ENCODE measurements at places on chromosomes 12 and 14.

DNA sequence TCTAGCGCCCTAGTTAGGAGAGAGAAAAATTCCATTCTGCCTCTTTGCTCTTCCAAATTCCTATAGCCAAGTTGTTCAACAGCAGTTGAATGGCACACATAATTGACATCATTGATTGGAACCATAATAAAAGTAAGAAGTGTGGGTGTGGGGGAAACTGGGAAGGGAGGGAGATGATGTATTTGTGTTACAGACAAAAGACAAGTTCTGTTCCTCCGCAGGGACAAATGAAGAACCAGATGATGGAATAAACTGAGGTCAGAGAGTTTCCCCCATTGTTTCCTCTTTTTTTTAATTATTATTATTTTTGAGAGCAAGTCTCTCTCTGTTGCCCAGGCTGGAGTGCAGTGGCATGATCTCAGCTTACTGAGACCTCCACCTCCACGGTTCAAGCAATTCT lies 34.9 kb downstream of the GDF11 start:
- no peak for DNase-seq

GRCh38 chr14:65115615-65116014 lies 13.3 kb upstream of the MAX start:
- no peak for DNase-seq

DNA sequence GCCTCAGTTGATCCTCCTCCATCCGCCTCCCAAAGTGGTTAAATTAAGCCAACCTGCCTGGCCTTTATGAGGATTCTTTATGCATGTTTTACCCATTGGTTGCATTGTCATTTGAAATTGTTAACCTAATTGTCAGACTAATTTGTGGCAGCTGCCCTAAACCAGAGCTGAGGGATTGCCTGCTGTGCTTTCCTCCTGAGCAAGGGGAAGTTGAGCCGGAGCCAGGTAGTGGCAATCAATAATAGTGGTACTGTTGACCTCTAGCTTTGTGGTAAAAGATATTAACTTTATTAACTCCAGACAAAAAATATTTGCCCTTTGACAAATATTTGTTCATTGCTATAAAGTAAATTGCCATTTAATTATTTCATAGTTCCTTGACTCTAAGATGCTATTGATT lies 5.6 kb upstream of the HEBP1 start:
- DNase-seq: no peak

GRCh38 chr14:74577247-74577947 lies 34.6 kb downstream of the LTBP2 start:
- no peak for DNase-seq

GRCh38 chr12:3073438-3074250 lies 3.5 kb upstream of the TSPAN9 start:
- DNase-seq: peak; percentile 73

- DNase-seq: no peak
These were observed 234.3 kb upstream of the PLEKHG7 start for GRCh38 chr12:92468358-92469020.

- DNase-seq: peak; percentile 1
These were observed 320.2 kb downstream of the GRIN2B start for GRCh38 chr12:13661005-13661887.

DNA sequence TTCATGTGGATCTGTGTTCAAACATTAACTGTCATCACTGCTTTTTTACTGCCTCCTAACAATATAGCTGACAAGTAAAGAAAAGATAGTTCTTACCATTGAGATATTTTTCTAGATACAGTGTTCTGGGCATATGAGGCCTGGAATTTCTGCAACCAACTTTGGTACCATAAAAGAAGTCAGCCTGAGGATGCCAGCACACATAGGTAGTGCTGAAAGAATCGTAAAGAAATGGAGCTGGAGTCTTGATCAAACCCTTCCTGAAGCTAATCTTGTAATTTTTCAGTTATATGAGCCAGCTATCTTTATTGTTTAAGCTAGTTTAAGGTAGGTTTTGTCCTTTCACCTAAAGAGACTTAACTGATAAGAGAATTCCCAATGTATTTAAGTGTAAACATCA lies 11.3 kb downstream of the ERG28 start:
- no peak for DNase-seq

DNA sequence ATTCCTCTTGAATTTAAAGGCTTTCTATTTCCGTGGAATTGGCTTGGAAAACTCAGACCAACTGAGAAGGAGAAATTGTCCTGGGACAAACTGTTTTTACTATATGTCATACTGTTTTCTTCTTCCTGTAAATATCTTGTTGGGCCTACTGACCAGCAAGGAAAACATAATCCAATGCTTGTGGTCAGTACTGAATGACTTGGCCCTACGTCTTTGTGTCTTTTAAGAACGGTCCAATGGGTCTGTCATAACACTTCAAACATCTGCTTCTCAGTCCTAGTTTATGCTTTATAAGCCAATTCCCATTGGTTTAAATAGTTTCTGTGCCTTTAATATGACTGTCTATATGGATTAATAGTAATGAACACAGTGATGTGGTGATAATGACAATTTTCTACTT lies 248.5 kb upstream of the DDHD1 start:
- DNase-seq: no peak

DNA sequence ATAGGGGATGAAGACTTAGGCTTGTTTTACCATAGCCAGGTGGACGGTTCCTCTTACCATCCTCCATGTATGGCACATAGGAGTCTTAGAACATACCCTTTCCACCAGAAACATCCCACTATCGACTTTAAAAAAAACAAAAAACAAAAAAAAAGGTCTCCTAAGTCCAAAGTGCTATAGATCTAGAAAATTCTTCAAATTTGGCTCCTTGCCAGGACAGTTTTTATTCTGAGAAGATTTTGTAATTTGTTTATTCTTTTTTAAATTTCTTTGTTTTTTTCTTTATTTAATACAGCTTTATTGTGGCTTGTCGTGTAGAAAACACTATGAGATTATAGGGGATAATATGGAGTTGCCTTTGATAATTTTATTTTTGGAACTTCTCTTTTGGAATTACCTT lies 197.7 kb downstream of the NUBPL start:
- no peak for DNase-seq

DNA sequence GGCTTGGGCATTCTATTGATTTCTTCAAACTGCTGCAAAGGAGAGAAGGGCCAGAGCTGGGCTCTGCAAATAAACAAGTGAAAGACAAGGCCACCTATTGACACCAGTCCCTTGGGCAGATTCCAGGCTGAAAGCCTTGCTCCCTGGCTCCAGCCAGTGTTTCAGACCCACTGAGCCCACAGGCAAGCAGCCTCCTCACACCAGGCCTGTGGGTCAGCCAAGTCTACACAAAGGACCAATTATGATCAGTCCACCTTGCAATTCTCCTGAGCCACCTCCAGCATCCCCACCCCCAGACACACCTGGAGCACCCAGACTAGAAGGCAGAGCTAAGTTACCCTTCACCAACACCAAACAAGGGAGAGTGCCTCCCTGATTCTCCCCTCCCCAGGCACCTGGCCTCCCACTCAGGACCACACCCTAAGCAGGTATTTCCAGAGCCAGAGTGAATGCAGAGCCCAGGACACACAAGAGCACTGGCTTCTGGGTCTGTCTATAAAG lies 13.8 kb downstream of the ACTN1 start:
- no peak for DNase-seq

GRCh38 chr12:107484230-107484629 lies 201.4 kb upstream of the PWP1 start:
- DNase-seq: no peak

DNA sequence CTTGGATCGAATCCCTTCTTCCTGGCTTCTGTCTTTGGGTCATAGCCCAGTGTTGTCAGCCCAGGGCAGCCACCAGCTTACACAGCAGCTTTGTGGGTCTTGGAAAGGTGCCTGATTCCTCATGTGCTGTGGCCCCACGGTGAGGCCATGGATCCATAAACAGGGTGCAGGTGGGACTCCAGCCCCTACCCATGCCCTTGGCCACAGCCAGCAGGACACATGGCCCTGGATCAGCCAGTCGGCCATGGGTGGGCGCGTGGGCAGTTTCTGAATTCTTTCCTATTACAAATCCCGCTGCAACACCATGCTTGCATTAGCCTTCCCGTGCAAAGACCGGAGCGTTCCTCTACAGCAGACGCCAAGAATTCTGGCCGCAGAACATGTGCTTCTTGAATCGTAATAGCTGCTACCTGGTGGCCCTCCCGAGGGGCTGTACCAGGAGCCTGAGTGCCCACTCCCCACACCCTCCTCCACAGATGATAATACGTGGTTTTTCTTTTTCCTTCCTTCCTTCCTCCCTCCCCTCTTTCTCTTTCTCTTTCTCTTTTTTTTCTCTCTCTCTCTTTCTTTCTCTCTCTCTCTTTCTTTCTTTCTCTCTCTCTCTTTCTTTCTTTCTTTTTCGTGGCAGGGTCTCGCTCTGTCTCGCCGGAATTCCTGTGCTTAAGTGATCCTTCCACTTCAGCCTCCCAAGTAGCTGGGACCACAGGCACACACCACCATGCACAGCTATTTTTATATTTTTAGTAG lies 2.9 kb upstream of the MMP17 start:
- no peak for DNase-seq

DNA sequence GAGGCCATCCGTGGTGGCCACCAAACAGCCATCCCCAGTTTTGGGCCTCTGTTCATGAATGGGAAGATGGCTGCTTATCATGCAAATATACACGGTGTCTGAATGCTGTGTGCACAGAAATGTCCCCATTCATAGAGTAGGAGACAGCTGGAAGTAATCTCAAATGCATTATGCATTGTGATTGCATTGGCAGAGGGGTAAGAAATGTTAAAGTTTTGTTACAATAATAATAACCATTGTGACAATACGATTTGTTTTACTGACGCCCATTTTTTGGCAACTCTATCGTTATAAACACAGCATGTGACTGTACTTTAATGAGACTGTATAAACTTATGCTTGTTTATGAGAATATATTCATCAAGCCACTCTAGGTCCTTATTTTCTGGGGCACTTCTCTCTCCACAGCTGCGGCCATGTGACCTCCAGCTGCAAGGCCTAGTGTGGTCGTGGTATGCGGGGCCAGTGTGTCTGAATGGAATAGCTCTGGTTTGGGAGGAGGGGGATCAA lies 474.3 kb downstream of the VRK1 start:
- DNase-seq: no peak

- no peak for DNase-seq
These were observed 25.9 kb downstream of the PPP4R3A start for GRCh38 chr14:91484186-91484585.

DNA sequence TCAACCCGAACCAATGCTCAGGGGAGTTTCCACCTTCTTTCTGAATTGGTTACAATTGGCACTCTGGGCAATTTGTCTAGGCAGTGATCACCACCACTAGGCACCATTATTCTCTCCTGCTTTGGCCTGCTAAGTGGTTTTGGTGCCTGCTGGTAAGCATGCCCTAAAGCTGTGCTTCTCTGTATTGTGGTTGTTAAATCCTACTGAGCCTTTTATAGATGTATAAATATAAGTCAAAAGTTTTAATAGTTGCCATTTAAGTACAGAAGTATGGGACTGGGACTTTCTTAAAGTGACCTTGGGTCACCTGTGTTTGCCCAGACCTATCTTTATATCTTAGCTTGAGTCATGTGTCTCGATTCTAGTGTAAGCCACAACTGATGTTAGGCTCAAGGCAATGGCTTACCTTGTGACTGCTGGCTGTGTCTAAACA lies 475.9 kb downstream of the SLC16A7 start:
- no peak for DNase-seq

- no peak for DNase-seq
These were observed 6.9 kb upstream of the AVIL start for GRCh38 chr12:57825451-57825850.

- DNase-seq: peak; percentile 33
These were observed 38.9 kb downstream of the FOXN3 start for GRCh38 chr14:89378119-89378518.

DNA sequence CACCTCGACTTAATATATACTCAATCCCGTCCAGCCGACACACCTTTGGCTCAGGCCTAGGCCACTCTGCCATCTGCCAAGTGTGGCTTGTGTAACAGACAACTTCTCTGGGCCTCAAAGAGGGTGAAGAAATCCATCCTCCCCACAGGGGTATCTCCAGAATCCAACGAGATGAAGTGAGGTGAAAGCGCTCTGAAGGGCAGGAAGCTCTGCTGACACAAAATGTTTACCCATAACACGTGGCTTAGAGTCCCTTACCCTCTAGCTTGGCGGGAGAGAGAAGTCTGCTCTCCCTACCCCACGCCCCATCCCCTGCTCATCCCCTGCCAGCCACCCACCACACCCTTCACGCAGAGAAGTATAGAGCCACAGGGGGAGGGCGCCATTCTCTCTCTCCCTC lies 13.0 kb downstream of the ZBTB39 start:
- DNase-seq: no peak

- DNase-seq: no peak
These were observed 3.1 kb downstream of the MAP3K12 start for GRCh38 chr12:53495903-53496751.

- no peak for DNase-seq
These were observed 3.1 kb downstream of the OTUB2 start for GRCh38 chr14:94029265-94029664.

DNA sequence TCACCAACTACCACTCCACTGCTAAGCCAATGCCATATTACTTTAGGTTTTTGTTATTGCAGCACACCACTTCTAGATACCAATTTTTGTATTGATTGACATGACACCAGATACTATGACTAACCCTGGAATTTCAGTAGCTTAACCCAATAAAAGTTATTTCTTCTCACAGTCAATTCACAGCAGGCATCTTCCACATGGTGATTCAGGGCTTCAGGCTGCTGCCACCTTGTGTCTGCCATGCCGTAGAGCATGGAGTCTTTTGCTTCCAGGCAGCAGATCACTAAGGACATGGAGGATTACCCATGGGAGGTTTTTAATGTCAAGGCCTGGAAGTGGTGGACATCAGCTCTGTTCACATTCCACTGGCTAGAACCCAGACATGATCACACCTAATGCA lies 56.4 kb upstream of the LTA4H start:
- DNase-seq: no peak
